ENCODE measurements at places on chromosomes 13 and 19.
A peak's percentile ranks its signal among the peaks of the same experiment; 100 is the strongest.

- DNase-seq: no peak
Observed at GRCh38 chr19:38725469-38726283, 18.6 kb downstream of the CAPN12 start.

GRCh38 chr19:38678891-38679494, 31.5 kb downstream of the ACTN4 start:
- DNase-seq: no peak

GRCh38 chr13:85997587-85997986, 198.4 kb upstream of the SLITRK6 start:
- no peak for DNase-seq

GRCh38 chr19:13881692-13882418, 4.9 kb downstream of the NANOS3 start:
- peak; percentile 40 for DNase-seq

- peak; percentile 12 for DNase-seq
Observed at GRCh38 chr13:40028446-40028845, 373.0 kb downstream of the COG6 start.

Measured in fibroblast of villous mesenchyme (primary cell).